Psoas muscle (tissue), 8 donors: ENCODE measurements at places on chromosomes 2 and 18. TPM values are rescaled to one million over a fixed set of nuclear protein-coding genes. Genes with fewer than 3 reads are reported as not detected.

- H3K36me3 ChIP-seq = no peaks in the 10 kb centered on the region
These were observed 46.9 kb upstream of the TEX51 start for GRCh38 chr2:126851756-126852155.

DNA sequence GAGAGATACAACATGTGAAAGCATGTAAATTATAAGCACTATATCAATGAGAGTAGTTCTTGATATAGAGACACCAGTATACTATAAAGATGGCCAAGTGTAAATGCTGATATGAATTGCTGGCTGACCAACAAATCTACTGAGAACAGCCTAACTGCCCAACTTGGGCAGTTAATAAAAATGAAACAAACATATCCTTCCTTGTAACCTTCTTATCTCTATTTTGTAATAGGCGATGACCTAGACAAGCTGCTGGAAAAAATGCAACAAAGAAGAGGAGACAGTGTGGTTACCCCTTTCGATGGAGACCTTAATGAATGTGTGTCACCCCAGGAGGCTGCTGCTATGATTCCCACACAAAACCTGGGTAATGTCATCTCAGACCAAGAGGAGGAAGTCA, 148.7 kb downstream of the ESCO1 start:
- no peak overlapping the region for H3K4me3 ChIP-seq
- no peaks in the 10 kb centered on the region for H3K27me3 ChIP-seq
- H3K36me3 ChIP-seq = no peaks in the 10 kb centered on the region

- no peaks in the 10 kb centered on the region for H3K36me3 ChIP-seq
- H3K4me1 ChIP-seq = no peaks in the 10 kb centered on the region
- no peaks in the 10 kb centered on the region for H3K27me3 ChIP-seq
- DNase-seq = no peak
- H3K4me3 ChIP-seq = no peak overlapping the region
These were observed 21.2 kb upstream of the UGGT1 start for GRCh38 chr2:128069769-128070168.

The ALPG gene
- total RNA-seq = not detected

GRCh38 chr2:217166241-217166850, 306.5 kb upstream of the TNP1 start:
- no peak overlapping the region for H3K4me3 ChIP-seq
- no peak overlapping the region for H3K27ac ChIP-seq
- peaks cover 19% of the 10 kb centered on the region for H3K4me1 ChIP-seq

The RNASEH1 gene
- total RNA-seq = 15.6 TPM

- H3K27me3 ChIP-seq = no peaks in the 10 kb centered on the region
- no peak overlapping the region for H3K4me3 ChIP-seq
- no peak for DNase-seq
- H3K36me3 ChIP-seq = no peaks in the 10 kb centered on the region
These were observed 138.0 kb downstream of the RHBDD1 start for GRCh38 chr2:226973816-226974215.

- H3K27me3 ChIP-seq = no peaks in the 10 kb centered on the region
- no peak overlapping the region for H3K4me3 ChIP-seq
- no peak for DNase-seq
- H3K27ac ChIP-seq = no peak overlapping the region
These were observed 76.8 kb downstream of the LYPD1 start for GRCh38 chr2:132593171-132593570.

GRCh38 chr2:129061069-129061768, 742.6 kb upstream of the HS6ST1 start:
- no peaks in the 10 kb centered on the region for H3K4me1 ChIP-seq
- H3K27ac ChIP-seq = no peak overlapping the region
- H3K4me3 ChIP-seq = no peak overlapping the region
- DNase-seq = no peak
- H3K36me3 ChIP-seq = no peaks in the 10 kb centered on the region
- no peaks in the 10 kb centered on the region for H3K27me3 ChIP-seq

GRCh38 chr2:165766326-165766927, 27.6 kb downstream of the GALNT3 start:
- no peak overlapping the region for H3K4me3 ChIP-seq
- no peak overlapping the region for H3K27ac ChIP-seq
- H3K27me3 ChIP-seq = no peaks in the 10 kb centered on the region
- H3K36me3 ChIP-seq = no peaks in the 10 kb centered on the region

The RAX gene
- total RNA-seq = not detected

DNA sequence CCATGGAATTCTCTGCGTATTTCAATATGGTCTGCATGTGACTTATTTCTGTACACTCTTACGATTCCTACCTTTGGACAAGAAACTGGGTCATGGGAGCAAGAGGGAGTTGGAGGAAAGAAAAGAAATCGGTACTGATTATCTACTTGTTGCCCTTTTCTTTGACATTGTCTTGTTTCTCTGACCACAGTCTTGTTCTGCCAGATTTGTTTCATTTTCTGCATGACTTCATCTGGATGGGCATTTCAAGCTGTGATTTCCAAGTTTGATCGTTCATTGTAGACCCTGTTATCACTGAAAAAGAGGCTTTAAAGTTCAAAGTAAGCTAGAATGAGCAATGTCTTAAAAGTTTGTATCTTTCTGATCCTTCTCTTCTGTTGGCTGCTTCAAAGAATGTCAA, 2186.3 kb upstream of the CELF4 start:
- no peak overlapping the region for H3K4me3 ChIP-seq
- H3K27ac ChIP-seq = no peak overlapping the region
- H3K27me3 ChIP-seq = no peaks in the 10 kb centered on the region
- no peaks in the 10 kb centered on the region for H3K4me1 ChIP-seq

The NCKAP5 gene
- 0.62 TPM for total RNA-seq

GRCh38 chr18:74248595-74248994, 43.2 kb downstream of the CYB5A start:
- H3K27me3 ChIP-seq = no peaks in the 10 kb centered on the region
- H3K4me1 ChIP-seq = peaks cover 8% of the 10 kb centered on the region
- H3K4me3 ChIP-seq = no peak overlapping the region
- H3K36me3 ChIP-seq = no peaks in the 10 kb centered on the region
- no peak overlapping the region for H3K27ac ChIP-seq
- DNase-seq = no peak

The SLC8A1 gene
- total RNA-seq = 3.7 TPM

DNA sequence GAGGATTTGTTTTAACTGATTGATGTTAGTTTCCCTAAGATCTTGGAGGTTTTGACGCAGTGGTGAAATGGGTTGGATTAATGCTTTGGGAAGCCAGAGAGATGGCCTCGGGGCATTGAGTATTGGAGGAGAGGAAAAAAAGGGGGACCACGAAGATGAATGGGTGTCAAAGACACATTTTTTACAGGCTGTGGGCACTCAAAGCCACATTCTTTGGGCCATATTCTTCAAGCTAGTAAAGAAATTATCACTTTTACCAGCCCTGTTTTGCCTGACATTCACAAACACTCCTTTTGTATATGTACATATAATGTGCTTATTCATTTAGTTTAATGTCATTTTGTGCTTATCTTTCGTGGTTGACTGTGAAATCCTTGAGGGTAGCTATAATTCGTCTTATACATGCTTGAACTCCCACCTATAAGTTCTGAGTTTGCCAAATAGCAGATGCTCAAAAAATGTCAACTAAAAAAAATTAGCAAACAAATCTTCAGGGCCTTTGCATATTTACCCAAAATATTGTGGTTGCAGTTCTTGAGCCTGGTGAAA, 146.3 kb downstream of the ARL6IP6 start:
- no peaks in the 10 kb centered on the region for H3K27me3 ChIP-seq
- DNase-seq = no peak
- no peak overlapping the region for H3K27ac ChIP-seq
- no peaks in the 10 kb centered on the region for H3K4me1 ChIP-seq

DNA sequence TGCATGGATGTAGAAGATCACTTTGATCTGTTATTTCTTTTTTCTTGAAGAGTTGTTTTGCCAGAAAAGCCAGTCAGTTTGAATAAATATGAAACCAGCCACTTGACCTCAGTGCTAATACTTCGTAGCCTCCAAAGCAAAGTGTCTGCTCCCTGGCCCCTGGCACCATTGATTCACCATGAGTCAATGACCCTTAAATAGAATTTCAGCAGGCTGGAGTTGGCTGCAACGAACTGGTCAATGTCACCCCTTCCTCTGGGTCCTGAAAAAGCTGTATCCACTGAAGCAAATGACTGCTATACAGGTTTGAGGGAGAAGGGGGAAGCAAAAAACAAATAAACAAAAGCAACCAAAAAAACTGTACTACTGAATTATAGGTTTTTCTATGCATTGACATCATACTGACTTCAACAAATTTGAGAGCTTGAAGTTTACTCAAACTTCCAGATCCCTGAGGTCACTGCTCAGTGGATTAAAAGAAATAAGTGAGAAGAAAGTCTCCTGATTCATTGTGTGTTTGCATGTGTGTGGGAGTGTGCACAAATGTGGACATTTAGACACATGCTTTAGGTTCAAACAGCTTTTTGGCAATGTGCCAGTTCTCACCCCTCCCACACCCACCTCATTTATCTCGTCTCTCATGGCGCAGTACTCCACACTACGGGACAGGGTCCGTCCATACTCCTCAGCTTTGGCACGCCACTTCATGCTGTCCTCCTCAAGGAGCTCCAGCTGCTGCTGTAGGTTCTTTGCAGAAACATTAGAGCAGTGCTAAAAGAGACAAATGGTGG, 58.1 kb upstream of the TTN start:
- peak; percentile 29 for DNase-seq
- no peaks in the 10 kb centered on the region for H3K27me3 ChIP-seq
- H3K27ac ChIP-seq = peak overlapping the region; percentile 86
- peak overlapping the region; percentile 58 for H3K4me3 ChIP-seq
- no peaks in the 10 kb centered on the region for H3K36me3 ChIP-seq
- H3K4me1 ChIP-seq = peaks cover 67% of the 10 kb centered on the region
